Fibroblast of villous mesenchyme (primary cell): ENCODE measurements at places on chromosomes 3 and 15. TPM values are rescaled to one million over a fixed set of nuclear protein-coding genes. Genes with fewer than 3 reads are reported as not detected.

CLCN2 gene
- total RNA-seq: 4.2 and 6.0 TPM in 2 replicates

GOLGA6A gene
- total RNA-seq: not detected in 2 replicates

SPG11 gene
- 75.4 and 80.7 TPM in 2 replicates for total RNA-seq

SEC22A gene
- 23.5 and 41.9 TPM in 2 replicates for total RNA-seq

ACP3 gene
- total RNA-seq: 2.3 and 10.8 TPM in 2 replicates

GOLGA8O gene
- 0.43 and 0.64 TPM in 2 replicates for total RNA-seq

LPP gene
- total RNA-seq: 196 TPM in 2 replicates

DUOXA2 gene
- not detected in 2 replicates for total RNA-seq
